ENCODE measurements at places on chromosomes 3 and 15.

- DNase-seq, result no peak
These were observed 25.8 kb downstream of the DYNC1LI1 start for GRCh38 chr3:32544894-32545293.

DNA sequence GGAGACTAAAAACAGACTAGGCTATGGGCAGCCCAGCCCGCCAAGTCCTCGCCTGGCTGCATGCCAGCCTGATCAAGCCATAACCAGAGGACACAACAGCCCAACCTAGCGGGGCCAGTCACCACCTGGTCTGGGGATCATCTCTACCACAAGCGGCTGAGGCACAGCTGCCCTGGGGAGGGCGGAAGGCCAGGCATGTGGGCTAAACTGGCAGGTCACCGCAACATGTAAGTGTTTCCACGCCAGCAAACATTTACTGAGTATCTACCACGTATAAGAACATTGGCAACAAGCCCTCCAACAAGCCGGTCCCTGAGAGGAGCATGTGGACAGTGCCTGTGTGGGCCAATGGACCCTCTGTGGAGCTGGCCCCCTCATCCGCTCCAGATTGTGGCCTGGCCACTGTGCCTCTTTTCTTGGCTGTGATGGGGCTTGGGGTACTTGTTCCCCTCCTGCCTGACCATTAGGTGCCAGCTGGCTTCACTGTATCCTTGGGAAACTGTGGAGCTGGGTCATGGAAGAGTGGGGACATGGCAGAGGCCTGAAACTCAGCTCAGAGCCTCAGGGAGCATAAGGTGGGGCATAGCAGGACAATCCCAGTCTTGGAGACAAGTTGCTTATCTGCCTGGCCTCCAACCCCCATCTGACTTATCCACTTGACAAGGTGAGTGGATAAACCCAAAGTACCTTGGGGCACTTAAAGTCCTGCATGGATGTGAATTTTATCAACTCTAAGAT lies 9.0 kb downstream of the UBXN7 start:
- no peak for DNase-seq

GRCh38 chr15:85834651-85835050 lies 39.9 kb upstream of the KLHL25 start:
- DNase-seq, result no peak

- no peak for DNase-seq
These were observed 66.1 kb upstream of the SPATA12 start for GRCh38 chr3:56994391-56994790.

GRCh38 chr3:36992806-36993325 lies at the start of gene EPM2AIP1:
EPM2AIP1 (minus strand) TSS chr3:36993131; CDS start chr3:36993077, 54 bp downstream.
- DNase-seq, result no peak

- DNase-seq, result no peak
These were observed 1.0 kb downstream of the ZFAND6 start for GRCh38 chr15:80060356-80061006.

DNA sequence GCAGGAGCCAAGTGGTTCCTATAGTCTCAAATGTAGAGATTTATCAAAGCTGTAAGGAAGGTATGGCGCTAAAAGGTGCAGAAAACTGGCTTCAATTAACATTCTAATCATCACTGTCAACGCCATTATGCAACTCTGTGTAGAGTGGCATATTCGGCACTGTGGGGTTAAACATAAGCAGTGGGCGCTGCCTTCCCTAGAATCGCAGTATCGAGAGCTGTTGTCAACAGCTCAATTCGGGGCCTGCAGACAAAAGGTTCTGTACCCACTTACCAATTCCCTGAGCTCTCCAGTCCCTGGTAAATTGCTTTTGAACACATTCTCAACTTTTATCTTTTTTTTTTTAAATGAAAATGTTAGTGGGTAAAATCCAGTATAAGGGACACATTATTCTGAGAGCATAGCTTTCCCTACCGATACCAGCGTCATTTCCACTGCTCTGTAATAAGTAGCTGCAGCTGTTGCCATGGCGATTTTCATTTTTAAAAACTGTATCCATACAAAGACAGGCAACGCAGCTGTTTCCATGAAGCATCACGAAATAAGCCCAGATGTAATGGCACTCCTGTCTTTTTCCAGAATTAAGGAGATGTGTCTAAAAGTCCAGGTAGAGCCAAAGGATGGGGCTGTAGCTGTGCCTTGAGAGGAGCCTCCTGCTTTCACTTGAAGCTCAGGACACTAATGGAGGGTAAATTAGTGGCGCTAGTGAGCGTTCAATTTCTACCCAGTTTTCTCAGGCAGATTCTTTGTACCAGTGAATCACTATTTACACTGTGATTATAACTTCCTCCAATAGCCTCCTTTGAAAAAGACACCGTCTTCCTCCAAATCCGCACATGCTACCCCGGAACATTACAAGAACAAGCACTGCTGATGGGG lies 250.3 kb downstream of the SLC9A9 start:
- DNase-seq, result no peak

DNA sequence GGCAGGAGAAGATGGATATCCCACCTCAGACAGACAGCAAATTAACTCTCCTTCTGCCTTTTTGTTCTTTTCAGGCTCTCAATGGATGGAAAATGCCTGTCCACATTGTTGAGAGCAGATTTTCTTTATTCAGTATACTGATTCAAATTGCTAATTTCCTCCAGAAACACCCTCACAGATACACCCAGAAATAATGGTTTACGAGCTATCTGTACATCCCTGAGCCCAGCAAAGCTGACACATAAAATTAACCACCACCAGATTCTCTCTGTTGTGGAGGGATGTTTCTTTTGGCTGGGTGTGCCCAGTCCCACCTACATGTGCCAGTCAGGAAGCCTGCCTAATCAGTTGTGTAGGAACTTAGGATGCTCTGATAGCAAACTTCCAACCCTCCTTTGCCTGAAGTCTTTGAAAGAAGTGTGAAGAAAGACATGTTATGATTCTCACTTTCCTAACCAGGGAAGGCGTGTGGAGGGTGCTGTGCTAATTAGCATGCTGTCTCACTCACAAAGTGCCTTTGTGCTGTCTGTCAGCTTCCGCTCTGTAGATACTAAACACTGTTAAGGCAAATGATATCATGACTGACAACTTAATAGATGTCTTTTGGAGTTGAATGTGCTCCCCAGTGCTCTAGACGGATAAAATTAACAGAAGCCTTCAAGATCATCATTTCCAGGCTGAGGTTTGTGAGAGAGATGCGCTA lies 208.5 kb downstream of the CLSTN2 start:
- DNase-seq, result no peak

- DNase-seq, result peak; percentile 3
These were observed 18.5 kb upstream of the C3orf62 start for GRCh38 chr3:49295489-49296058.

GRCh38 chr3:122785231-122785630 lies 8.4 kb downstream of the HSPBAP1 start:
- DNase-seq, result no peak

- no peak for DNase-seq
These were observed 317.7 kb downstream of the IL5RA start for GRCh38 chr3:2792432-2792831.

DNA sequence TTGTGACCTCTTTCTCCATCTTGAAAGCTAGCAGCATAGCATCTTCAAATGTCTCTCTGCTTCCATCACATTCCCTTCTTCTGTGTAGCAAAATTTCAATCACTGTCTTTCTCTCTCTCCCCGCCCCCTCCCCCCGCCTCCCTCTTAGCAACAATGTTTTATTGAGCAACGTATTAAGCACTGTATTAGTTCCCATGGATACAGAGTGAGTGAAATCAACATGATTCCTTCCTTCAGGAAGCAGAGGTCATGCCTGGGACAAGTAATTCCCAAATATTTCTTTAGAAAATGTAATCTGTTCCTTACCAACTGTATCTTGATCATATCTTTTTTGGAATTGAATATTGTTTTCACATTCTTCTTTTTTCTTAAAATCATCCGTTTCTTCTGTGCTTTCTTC lies 373.7 kb upstream of the NECTIN3 start:
- no peak for DNase-seq

- no peak for DNase-seq
These were observed 163.6 kb upstream of the SETMAR start for GRCh38 chr3:4139462-4140140.

GRCh38 chr3:86973440-86973839 lies 17.5 kb downstream of the VGLL3 start:
- DNase-seq, result no peak

GRCh38 chr3:182530316-182530715 lies 263.0 kb upstream of the ATP11B start:
- DNase-seq, result no peak

DNA sequence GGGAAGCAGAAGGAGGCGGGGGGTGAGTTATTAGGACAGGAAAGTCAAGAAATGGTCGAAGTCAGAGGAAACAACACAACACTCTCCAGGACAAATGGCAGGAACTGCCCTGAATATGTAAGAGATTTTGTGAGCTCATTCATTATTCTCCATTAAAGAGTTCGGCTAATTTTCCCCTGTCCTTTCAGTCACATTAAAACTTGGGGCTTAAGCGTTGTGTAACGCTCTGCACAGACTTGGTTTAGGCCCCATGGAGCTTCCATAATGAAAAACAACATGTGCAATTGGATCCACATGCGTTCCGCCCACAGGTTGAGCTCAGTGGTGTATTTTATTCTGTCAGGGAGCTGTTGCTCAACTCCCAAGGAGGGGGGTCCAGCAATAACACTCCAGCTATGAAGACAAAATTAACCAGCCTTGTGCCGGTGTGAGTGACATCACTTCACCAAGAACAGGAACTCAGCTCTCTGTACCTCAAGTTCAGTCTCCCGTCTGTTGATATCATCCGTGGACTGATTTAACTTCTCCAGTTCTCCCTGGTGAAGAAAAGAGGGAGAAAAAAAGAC lies 2.3 kb downstream of the SH3BP5 start:
- DNase-seq, result no peak

DNA sequence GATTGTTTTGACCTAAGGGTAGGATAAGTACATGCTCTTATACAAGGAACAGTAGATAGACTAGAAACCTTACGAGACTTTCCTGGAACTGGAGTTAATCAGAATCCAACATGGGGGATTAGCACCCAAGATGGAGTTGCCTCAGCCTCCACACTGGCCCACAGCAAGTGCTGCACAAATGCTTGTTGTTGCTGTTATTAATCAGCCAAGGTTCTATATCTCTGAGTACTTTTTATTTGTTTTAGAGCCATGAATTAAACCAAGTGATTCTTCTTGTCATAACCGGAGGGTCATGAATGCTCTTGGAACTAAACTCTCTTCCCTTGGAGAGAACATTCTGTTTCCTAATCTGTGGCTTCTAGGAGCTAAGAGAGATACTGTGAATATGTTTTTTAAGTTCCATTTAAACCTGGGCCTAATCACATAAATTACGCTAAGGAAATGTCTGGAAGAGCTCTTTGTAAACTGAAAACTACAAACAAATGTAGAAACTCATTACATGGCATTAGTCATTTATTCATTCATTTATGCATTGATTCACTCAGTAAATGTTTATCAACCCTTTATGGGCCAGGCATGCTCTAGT lies 5.7 kb upstream of the IL16 start:
- DNase-seq, result no peak

DNA sequence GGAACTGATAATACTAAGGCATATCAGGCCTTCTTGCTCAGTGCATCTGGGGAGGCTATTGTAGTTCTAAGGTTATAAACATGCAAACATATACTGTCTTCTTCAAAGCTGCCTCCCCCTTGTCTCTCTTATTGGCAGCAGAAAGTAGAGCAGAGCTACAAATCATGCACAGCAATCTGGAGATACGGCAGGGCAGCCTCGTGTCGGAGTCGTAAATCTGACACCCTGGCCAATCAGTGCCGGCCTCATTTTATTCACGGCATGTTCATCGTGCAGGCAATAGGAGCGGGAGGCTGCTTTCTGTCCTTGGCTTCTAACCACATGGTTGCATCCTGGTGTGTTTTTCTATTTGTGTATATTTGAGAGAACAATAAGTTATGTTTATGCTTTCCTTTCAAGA lies 300.2 kb upstream of the CNTN6 start:
- no peak for DNase-seq

- no peak for DNase-seq
These were observed 4.0 kb upstream of the GBE1 start for GRCh38 chr3:81765400-81765799.

DNA sequence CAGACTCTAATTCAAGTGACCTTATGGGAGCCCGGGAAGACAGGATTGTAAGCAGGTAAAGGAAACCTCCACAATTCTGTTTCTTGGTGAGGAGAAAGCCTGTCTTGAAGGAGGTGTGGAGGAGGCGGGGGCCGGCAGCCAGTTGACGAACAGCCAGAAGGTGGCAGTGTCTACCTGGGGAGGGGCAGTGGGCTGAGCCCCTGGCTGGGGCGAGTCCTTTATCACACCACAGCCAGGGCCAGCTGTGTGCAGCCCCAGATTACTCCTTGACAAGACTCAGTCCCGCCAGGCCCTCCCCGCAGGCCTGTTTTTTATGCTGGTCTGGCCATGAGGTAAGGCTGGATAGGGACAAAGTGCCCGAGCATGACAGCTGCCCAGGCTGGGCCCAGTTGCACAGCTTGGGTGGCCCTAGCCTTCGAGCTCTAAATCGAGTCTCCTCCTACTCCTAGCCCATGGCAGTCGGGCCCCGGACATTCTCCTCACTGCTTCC lies 40.9 kb upstream of the IDH2 start:
- DNase-seq, result peak; percentile 16

DNA sequence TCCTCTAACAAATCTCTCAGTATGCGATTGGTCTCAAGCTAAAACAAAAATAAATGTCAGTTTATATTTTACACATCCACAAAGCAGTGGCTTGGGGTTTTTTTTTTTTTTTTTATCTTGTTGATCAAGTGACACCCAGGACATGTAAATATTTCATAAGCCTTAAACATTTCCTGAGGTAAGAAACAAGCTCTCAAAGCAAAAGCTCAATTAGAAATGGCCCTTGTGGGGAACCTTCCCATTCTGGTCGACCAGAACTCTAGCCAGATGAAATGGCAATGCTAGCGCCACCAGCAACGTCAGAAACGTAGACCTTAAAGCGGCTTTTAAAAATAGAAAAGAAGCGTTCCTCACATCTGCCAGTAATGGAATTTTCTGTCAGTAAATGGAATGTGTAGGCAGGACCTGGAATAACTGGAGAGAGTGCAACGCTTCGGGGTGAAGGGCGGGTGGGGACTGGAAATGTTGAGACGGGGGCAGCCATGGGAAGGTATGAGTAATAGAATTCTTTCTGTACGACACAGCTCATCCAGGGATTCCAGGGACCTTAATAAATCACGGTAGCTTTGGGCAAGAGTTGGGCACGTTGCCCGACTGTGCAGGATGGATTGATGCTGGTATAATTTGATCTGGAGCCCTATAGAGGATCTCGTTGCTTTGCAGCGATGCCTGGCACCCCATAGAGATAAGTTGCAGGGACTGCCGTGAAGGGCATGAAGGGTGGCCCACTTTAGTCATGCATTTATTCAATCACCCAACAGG lies 44.4 kb downstream of the BTD start:
- DNase-seq, result no peak

- no peak for DNase-seq
These were observed 22.4 kb upstream of the ADAMTSL3 start for GRCh38 chr15:83631534-83631933.

Data from stimulated activated CD4-positive, alpha-beta T cell treated with anti-CD3 and anti-CD28 coated beads, TNF-alpha, amount 100 ng/mL, for 24 hours (primary cell).